Stimulated activated CD4-positive, alpha-beta T cell treated with anti-CD3 and anti-CD28 coated beads, Interleukin-1b, Interleukin-23, amount 100 ng/mL, for 1 hour (primary cell): ENCODE measurements at places on chromosomes 11 and 22.

GRCh38 chr11:124302347-124303125, 11.2 kb downstream of the OR8D1 start:
- no peak for DNase-seq

DNA sequence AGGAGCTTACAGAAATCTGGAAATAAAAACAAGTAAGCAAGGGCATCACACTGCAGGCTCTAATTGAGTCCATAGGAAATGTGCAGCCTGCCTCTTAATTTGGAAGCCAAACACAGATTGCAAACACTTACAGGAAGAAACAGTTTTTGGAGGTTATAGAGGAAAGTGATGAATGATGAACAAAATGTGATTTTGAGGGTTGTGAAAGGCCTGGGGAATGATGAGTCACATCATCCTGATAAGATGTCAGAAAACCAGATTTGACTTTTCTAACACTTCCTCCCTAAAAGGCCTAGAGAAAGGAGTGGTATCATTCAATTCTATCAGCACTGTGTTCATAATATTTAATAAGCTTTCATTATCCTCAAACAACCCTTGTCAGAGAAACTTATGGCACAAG, 96.6 kb upstream of the POU2AF2 start:
- no peak for DNase-seq

DNA sequence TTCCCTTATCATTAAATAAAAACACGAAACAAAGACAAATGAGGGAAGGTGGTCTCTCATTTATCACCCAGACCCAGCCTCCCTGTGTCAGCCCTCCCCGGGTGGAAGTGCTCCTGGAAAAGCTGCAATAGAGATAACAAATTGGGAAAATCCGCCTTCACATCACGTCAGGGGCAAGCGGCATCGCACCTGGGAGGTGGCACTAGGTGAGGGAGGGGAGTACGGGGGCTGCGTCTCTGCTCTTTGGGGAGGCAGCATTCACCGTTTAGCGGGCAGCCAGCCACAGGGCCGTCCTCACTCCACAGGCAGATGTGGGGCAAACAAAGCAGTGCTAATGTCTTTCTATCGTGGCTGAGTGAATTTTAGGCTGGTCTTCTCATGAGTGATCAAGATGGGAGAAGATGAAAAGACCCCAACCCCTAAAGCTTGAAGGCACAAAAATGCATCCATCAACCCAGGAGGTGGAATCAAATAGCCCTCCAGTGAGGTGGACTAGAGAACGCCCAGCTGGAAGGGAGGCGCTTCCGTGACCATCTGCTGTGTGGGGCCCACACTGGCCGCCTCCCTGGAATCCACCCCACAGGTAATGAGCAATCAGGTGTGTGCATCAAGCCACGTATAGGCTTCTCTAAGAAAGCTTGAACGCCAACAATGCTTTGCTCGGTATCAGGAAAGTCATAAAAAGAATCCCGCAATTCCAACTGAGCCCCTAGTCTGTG, 629.5 kb downstream of the BRD1 start:
- DNase-seq: no peak

GRCh38 chr11:103676413-103676812, 360.0 kb upstream of the DDI1 start:
- DNase-seq: no peak

- no peak for DNase-seq
Observed at GRCh38 chr22:49153921-49154320, 673.8 kb downstream of the BRD1 start.

DNA sequence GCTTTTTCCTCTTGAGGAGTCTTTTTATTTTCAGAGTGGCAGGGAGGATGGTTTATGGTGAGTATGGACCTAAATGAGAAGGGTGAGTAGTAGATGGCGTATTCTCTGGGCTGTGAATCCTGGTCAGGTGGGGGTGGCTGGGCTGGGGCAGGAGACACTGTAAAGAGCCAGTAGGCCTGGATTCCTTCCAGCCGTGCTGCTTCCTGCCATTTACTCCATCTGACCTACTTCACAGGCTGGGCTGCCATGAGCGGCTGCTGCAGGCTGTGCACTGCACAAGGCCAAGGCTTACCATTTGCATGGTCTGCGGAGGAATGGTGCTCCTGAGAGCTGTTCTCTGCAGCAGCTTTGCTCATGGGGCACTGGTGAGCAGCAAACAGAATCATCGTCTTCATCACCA, 297.6 kb downstream of the KIRREL3 start:
- DNase-seq: no peak

- DNase-seq: no peak
Observed at GRCh38 chr11:46672381-46672839, 28.0 kb downstream of the ARHGAP1 start.

- DNase-seq: no peak
Observed at GRCh38 chr11:62146476-62147200, 22.8 kb downstream of the INCENP start.

DNA sequence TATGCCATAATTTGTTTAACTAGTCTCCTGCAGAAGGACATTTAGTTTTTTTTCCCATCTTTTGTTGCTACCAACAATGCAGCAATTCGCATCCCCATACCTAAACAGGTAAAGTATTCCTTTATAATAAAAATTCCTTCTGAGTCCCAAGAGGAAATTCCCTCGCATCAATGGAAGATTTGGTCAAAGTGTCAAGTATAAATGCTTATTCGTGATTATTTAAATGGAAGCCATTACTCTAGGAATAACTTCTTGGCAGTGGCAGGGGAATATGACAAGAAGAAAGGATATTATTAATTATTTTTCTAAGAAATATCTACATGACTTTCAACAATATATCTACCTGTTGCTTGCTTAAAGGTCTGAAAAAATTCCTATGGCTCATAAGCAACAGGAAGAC, 25.6 kb downstream of the RNF141 start:
- no peak for DNase-seq

DNA sequence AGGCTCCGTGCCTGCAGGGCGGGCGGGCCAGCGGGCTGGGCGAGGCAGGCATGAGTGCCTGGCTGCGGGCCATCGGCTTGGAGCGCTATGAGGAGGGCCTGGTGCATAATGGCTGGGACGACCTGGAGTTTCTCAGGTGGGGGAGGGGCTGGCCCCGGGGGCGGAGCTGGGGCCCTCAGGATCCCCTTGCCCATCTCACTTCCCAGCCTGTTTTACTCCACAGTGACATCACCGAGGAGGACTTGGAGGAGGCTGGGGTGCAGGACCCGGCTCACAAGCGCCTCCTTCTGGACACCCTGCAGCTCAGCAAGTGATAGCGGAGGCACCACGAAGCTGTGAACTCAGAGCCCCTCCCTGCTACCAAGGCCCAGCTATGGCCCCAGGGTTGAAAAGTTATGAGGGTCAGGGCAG, 5.9 kb downstream of the PHOX2A start:
- DNase-seq: no peak

DNA sequence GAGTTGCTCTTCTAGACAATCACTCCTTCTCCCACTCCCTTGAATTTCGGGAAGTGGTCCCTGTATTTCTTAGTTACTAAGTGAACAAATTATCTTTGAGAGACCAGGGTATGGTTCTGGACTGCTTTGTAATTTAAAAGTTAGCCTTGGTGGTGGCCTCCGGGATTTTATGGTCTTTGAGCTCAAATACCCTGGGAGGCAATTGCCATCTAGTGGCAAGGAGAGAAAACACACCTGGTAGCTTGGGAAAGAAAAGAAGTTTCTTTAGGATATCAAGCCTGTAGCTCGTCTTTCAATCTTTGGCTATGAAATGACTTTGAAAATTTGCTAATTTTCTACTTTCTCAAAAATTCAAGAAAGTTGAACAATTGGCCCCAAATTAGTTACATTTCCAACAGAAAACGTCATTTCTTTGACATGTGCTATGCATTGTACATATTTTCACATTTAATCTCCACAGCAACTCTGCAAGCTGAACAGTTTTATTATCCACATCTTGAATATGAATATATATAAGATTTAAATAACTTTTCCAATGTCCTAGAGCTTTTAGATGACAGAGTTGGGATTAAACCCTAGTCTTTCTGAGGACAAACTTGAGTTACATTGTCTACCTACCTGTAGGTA, 39.1 kb downstream of the MMP27 start:
- DNase-seq: no peak

DNA sequence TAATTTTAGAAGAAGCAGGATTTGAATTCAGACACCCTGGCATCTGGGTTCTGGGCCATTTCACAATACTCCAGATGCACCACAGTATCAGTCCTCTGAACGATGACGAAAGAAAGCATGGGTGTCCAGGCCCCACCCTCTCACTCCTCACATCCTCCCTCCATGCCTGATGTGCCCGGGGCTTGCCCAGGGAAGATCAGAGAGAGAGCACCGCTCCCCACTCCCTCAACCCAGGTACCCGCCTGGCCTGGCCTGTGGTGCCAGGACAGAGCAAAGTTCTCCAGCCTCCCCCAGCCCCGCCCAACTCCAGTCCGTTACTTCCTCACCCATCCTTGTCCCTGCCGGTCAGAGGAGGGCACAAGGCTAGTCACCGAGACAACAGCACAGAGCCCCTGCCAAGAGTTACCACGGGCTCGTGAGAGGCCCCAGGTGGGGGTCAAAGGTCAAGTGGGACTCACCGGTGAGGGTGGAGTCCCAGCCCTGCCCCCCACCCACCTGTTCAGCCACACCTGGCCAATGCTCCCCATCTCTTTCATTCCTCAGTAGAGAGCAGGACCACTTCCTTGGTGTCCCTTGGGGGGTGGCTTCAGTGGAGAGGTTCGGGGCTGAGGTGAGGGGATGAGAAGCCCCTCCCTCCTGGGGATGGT, 8.1 kb downstream of the BCL9L start:
- DNase-seq: no peak

DNA sequence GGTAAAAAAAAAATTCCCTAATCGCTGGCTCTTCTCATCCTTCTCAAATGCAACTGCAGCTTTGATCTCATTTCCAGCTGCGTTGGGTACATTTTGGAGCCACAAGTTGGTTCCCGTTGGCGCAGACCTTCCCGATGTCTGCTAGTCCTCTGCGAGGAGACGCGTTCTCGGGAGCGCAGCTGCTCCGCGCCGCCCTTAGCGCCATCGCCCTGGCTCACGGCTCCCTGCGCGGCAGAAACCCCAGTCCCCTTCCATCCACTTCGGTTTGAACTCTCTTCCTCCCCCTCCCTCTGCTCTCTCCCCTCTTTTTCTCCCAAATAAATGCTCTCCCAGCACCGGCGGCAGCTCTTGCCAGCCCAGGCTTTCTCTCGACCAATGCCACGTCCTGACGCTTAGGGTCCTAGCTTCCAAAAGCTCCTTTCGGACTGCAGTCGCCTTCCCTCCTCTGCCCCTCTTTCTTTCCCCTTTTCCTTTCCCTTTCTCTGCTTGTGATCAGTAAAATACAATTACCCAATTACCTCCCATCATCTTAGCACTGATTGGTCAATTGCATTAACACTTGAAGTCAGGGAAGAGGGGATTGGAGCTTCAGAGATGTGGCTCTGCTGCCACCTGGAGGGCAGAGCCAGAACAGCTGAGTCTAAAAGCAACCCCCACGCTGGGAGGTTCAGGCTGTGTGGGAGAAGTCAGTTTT, 1165.7 kb downstream of the LRRC4C start:
- DNase-seq: no peak

DNA sequence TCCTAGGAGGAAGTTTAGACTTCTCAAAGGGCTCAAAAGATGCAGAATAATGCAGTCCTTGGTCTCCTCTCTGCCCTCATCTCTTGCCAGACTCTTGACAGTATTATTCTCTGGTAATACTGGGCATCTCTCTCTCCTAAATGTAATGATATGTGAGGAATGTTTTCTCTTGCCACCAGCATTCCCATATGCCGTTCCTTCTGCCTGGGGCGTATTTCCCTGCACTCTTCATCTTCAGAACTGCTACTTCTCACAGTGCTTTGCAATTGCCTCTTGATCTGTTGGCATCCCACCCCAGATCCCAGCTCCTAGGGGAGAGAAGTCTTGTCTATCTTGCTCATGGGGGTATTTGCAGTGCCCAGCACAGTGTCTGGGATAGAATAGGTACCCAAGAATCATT, 107.4 kb downstream of the RASSF10 start:
- DNase-seq: no peak

GRCh38 chr11:64185175-64185692, 737 bp upstream of the STIP1 start:
- no peak for DNase-seq

DNA sequence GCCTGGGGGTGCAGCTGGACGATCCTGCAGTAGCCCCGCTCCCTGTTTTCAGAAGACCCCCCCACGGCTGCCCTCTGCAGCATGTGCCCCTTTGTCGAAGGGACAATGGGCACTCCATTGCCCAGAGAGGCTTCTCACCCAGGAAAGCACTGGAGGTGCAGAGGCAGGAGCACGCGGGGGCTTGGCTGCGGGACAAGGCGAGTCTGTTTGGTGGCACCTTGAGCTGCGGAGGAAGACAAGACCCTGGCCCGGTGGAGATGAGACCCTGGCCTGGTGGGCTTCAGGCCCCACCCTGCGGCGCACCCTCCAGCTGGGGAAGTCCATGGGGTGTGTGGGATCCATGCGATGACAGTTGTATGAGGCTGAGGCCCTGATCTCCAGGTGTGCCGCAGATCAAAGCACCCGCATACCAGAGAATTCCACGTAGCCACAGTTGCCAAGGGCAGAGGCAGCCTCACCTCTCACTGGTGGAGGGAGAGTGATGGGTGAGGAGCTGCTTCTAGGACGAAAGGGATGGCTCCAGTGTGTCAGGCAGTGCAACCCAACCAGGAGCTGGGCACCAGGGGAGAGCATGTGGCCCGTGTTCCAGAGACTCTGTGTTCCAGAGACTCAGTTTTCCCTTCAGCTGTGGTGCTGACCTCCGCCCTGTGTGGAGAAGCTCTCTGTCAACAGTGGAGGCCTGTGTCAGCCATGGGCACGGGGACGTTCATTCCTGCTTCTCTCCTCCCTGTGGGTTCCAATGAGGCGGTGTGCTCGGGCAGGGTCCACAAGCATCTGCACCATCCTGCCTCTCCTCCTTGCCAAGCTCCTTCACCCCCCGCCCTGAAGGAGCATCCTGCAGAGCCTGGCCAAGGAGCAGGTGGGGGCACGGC, 10.0 kb downstream of the TBX1 start:
- no peak for DNase-seq

- DNase-seq: no peak
Observed at GRCh38 chr11:75077316-75077715, 19.4 kb downstream of the OR2AT4 start.

DNA sequence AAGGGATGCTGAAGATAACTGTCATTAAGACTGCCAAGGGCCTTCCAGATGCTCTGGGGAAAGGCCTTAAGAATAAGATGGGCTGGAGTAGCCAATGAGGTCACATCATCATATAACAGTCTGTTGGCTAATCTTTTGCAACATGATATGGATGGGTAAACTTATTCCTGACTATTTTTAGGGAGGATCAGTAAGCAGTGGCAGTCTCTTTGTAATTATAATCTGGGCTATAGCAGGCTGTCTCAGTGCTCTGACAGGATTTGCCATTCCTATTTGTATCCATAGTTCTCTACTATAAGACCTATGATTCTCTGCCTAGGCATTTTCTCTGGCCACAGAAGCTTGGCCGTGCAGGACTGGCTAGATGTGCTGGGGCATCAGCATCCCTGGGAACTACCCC, 16.1 kb upstream of the CALCB start:
- no peak for DNase-seq

DNA sequence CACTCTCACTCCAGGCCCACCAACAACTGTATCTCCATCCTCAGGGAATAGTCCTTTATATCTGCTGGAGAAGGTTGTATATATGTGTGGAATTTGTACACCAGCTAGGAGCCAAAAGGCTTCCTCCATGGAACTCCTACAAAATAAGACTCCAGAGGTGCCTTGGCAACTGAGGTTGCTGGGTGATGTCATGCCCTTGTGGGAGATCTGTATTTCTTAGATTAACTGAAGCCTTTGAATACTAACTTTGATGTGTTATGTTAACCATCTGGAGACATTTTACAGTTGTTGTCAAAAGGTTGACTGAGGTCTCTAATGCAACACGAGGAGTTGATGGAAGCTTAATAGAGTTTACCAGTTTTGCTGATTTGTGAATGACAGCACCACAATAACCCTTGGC, 139.5 kb upstream of the TTC12 start:
- DNase-seq: no peak
